ENCODE measurements at places on chromosomes 1 and 21.

GRCh38 chr1:13832100-13832499 lies 132.1 kb downstream of the PRDM2 start:
- DNase-seq, result no peak

GRCh38 chr1:213988507-213989001 lies 781 bp downstream of the PROX1 start:
- no peak for DNase-seq

- DNase-seq, result no peak
Observed at GRCh38 chr1:64590316-64590715, 120.4 kb downstream of the CACHD1 start.

DNA sequence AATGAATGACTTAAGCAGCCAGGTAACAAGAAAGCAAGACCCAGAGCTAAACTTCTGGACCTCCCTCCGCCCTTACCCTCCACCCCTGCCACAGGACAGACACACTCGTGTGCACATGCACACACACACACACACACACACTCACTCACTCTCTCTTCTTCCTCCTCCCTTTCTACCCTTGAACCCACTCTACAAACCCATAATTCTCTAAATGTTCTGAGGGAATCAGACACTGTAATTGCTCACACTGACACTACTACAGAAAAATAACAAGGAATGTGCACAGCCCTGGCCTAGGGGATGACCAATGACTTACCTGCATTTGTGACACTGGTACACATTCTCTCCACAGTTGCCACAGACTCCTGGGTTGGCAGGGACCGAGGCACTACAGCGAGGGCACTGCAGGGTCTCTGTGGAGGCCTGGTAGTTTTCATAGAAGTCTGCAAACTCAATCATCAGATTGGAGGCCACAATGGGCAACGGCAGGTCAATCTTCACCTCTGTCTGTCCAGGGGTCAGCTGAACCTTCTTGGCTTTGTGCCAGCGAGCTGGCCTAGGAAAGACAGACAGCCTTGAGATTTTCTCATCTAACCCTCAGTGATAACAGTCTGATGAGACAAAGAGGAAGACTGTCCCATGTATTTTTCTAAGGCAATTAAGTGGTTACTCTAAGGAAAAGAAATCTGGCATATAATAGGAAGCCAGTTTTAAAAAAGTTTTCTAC lies 94.8 kb downstream of the UBR4 start:
- no peak for DNase-seq

- no peak for DNase-seq
Observed at GRCh38 chr1:162856260-162856659, 4.7 kb downstream of the CCDC190 start.

DNA sequence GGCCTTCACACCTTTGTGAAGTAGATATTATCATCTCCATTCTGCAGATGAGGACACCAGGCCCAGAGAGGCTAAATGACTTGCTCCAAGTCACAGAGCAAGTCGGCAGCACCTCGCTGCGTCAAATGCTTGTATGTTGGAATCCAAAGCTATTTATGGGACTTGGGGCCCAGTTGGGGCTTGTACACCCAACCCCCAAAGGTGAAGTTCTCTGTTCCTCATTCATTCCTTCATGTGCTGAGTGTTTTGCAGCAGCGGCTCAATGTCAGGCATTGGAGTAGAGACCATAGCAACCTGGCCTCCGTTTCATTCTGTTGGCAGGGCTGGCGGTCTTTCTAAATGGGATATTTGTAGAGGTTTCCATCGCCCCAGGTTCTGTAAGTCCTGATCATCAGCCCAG lies 113.4 kb upstream of the SLC25A33 start:
- DNase-seq, result no peak

GRCh38 chr1:240691909-240692705 lies 80.2 kb upstream of the GREM2 start:
- no peak for DNase-seq

- no peak for DNase-seq
Observed at GRCh38 chr1:245621589-245621988, 466.8 kb downstream of the KIF26B start.

- no peak for DNase-seq
Observed at GRCh38 chr1:150186789-150187559, 37.3 kb downstream of the PLEKHO1 start.
